ENCODE measurements at places on chromosomes 13 and 19.

DNA sequence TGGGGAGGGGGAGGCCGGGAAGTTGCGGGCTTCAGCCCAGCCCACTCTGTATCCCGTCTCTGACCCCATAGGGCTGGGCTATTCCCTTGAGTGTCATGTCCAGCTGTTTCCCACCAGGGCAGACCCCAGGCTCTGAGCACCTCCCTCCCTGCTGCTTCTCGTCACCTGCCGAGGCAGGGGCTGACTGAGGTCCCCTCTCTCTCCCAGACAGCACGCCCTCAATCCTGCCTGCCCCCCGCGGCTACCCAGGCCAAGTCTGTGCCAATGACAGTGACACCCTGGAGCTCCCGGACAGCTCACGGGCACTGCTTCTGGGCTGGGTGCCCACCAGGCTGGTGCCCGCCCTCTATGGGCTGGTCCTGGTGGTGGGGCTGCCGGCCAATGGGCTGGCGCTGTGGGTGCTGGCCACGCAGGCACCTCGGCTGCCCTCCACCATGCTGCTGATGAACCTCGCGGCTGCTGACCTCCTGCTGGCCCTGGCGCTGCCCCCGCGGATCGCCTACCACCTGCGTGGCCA lies 625 bp downstream of the F2RL3 start:
- DNase-seq = no peak

DNA sequence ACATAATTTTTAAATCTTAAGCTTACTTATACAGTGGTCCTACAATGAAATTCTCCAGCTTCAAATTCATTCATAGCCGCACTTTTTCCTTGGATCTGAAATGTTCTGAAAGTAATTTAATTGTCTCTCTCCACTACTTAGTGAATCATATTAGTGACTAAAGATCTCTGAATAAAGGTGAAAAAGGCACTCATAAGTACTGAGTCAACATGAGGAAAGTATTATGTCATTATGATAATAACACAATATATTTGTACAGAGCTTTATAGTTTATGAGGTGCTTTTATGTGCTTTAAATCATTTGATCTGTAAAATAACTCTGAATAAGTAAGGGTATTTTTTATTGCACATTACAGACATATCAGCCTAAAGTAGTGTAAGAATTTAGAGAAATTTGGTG lies 628.2 kb upstream of the SLITRK5 start:
- DNase-seq = no peak

DNA sequence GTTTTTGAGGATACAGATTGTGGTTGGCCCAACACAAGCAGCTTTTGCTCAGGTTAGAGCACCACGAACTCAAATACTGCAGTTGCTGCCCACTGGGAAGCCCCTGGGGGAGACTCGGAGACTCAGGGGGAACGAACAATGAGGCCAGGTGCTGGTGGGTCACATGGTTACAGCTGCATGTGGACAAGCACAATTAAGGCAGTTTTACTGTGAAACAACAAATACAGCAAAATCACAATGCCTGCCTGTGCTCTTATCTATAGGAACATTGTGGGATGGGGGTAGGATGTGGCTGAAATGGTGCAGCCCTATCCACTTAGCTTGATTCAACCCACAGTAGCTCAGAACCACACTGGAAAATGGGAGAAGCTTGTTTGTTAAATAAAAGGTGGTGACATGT lies 119.7 kb upstream of the SPATA13 start:
- no peak for DNase-seq

- no peak for DNase-seq
These were observed 141.7 kb upstream of the GJB6 start for GRCh38 chr13:20373861-20374260.

DNA sequence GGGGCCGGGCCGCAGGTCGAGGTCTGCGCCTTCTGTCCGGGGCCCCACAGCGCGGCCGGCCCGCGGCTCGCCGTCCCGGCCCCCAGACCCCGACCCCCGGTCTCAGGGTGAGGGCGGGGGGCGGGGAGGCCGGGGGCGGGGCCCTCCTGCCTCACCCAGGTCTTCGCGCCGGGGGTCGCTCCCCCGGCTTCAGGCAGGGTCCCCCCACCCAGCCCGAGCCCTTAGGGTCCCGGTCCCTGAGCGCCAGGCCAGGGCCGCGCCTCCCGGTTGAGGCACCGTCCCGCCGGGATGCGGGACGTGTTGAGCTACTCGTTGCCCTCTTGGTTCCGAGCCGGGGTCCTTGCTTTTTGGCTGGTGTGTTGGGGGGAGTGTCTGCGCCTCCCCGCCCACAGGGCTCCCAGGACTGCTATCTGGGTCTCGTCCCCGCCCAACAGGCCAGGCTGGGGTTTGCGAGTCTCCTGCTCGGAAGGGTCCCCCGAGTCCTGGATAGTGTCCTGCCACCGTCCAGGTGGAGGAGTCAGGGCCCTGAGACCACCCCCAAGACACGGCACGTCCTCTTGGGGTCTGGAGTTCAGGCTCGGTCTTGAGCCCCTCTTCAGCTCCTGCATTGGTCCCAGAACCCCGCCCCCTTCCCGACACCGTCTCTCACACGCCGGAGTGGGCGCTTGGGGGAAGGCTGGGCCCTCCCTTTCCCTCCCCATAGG lies 452 bp downstream of the PIAS4 start:
- DNase-seq = no peak

- no peak for DNase-seq
These were observed 140.6 kb upstream of the FRY start for GRCh38 chr13:31890946-31891345.

GRCh38 chr13:32737679-32738078 lies 151.4 kb downstream of the PDS5B start:
- DNase-seq = no peak

DNA sequence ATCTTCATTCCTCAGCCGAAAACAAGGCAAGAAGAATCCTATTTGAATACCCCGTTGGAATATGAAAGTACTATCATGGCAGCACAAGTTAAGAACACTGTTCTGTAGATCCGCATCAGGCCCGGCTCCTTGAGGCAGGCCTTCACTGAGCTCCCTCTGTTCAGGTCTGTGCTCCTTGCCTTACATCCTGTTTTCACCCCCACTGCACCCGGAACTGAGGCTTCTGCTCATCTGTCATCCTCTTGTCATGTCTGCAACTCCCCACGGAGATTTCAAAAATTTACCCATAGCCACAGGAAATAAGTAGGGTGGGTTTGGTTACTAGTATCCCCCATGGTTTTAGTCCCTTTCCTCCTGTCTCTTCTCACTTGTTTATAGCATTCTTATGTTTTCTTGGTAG lies 861.9 kb downstream of the GPC5 start:
- no peak for DNase-seq

GRCh38 chr13:100513987-100514670 lies 74.5 kb downstream of the GGACT start:
- DNase-seq = peak; percentile 27

GRCh38 chr19:6828698-6829633 lies 56.5 kb downstream of the VAV1 start:
- peak; percentile 17 for DNase-seq

- DNase-seq = no peak
These were observed 110.2 kb downstream of the STK24 start for GRCh38 chr13:98466634-98467236.

DNA sequence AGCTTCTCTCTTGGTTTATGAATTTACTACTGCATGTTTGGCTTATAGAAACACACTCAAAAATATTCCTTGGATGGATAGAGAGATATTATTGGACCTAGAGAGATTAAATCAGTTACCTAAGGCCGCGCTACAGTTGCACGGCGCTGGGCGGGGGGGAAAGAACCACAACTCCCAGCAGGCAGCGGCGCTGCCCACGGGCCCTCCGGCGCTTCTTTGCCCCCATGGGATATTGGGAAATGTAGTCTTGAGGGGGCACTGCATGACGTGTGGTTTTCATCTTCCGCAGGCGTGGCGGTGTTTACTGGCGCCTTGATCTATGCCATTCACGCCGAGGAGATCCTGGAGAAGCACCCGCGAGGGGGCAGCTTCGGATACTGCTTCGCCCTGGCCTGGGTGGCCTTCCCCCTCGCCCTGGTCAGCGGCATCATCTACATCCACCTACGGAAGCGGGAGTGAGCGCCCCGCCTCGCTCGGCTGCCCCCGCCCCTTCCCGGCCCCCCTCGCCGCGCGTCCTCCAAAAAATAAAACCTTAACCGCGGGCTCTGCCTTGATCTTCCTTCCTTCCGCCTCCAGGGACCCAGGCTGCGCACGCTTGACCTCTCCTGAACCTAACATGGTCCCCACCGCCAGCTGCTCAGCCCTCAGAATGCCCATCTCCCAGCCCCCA lies 4.8 kb downstream of the EMP3 start:
- DNase-seq = peak; percentile 94
